GM12891 (cell line): ENCODE measurements at places on chromosomes 13 and 19.

DNA sequence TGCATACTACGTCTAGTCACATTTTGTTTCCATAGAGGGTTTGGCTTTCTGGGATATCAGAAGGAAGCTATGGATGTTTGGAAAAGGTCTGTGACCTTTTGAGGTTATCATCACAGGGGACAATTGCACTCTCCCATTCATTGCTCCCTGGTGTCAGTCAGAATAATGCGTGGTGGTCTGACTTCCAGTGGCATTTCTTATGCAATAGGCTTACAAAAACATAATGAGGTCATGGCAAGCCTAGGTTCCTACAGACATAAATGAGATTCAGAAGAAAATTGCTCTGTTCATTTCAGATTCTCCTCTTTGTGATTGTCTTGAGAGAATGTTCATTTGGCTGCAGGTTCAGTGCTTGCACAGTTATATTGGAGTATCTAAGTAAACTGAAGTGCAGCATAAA, 54.6 kb downstream of the ARHGAP35 start:
- no peak for DNase-seq

DNA sequence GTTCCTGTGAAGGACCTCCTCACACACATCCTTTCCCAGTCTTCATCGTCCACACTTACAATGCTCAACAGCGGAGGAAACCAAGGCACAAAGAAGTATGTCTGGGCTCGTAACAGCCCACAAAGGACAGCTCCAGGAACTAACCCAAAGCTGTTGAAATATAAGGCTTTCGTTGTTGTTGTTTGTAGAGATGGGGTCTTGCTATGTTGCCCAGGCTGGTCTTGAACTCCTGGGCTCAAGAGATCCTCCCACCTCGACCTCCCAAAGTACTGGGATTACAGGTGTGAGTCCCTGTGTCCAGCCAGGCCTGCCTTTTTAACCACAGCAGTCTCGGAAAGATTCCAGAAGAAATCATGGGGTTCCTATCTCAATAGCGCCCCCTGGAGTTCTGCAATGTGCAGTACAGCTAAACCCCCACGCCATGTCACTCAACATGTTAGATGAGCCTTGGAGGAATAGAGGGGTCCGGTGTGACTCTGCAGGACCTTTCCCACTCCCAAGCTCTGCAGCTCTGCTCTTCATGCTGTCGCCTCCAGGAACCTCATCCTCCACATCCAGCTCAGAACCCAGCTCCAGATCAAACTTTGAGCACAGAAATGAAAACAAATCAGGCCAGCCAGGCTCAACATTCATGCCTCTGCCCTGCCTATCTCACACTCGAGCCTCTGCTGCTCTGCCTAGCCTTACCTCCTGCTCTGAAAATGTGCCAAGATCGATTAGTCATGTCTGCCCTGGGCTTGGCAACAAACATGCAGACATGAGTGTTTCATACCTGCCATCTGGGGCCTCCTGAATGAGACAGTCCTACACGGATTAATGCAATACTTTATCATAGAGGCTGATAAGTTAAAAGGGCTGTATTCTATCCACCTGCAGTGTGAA, 7.5 kb downstream of the PLA2G4C start:
- DNase-seq: no peak

DNA sequence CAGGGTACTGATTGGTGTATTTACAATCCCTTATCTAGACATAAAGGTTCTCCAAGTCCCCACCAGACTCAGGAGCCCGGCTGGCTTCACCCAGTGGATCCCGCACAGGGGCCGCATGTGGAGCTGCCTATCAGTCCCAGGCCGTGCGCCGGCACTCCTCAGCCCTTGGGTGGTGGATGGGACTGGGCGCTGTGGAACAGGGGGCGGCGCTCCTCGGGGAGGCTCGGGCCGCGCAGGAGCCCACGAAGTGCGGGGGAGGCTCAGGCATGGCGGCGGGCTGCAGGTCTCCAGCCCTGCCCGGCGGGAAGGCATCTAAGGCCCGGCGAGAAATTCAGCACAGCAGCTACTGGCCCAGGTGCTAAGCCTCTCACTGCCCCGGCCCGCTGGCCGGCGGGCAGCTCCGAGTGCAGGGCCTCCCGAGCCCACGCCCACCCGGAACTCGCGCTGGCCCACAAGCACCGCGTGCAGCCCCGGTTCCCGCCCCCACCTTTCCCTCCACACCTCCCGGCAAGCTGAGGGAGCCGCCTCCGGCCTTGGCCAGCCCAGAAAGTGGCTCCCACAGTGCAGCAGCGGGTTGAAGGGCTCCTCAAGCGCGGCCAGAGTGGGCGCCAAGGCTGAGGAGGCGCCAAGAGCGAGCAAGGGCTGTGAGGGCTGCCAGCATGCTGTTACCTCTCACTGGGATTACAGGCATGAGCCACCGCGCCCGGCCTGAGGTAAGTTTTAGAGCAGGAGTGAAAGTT, 60.0 kb upstream of the SCEL start:
- no peak for DNase-seq

- DNase-seq: no peak
These were observed 1.2 kb upstream of the FAM83E start for GRCh38 chr19:48616041-48616436.

DNA sequence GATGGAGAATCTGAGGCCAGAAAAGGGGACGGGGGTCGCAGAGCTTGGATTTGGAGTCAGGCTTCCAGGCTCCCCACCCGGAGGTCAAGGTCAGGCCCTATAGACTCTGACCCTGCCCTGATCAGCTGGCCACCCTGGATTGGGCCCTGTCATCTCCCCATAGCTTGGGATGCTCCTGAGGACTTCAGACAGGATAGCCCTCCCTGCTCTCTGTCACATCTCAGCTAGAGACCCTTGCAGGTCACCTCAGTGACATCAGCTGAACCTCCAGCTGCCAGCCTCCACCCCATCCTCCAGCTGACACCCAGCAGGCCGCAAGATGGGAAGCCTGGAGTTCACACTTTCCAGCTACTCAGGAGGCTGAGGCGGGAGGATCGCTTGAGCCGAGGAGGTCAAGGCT, 2.8 kb upstream of the TPM4 start:
- DNase-seq: no peak

DNA sequence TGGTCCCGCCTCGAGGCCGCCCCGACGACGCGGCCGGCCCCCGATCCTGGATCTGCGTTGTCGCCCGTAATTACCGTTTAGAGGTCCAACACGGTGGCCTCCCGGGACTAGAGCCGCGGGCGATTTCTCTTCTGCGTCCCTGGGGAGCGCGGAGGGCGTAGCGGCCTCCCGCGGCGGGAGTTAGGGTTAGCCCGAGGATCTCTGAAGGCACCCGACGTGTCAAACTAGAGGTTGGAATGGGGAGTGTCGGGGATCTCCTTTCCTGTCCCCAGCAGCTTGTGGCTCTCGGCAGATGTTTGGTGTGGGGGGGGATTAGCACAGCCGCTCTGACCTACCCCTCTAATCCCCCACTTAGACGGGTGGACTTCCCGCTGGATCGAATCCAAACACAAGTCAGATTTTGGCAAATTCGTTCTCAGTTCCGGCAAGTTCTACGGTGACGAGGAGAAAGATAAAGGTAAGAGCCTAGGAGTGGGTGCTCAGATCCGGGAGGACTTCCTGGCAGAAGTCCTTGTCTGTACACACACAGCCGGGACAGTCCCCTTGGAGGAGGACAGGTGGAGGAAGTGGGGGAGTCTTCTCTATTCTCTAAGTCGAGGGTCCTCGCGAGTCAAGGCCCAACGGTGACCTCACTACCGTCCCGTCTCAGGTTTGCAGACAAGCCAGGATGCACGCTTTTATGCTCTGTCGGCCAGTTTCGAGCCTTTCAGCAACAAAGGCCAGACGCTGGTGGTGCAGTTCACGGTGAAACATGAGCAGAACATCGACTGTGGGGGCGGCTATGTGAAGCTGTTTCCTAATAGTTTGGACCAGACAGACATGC, 581 bp downstream of the CALR start:
- no peak for DNase-seq

DNA sequence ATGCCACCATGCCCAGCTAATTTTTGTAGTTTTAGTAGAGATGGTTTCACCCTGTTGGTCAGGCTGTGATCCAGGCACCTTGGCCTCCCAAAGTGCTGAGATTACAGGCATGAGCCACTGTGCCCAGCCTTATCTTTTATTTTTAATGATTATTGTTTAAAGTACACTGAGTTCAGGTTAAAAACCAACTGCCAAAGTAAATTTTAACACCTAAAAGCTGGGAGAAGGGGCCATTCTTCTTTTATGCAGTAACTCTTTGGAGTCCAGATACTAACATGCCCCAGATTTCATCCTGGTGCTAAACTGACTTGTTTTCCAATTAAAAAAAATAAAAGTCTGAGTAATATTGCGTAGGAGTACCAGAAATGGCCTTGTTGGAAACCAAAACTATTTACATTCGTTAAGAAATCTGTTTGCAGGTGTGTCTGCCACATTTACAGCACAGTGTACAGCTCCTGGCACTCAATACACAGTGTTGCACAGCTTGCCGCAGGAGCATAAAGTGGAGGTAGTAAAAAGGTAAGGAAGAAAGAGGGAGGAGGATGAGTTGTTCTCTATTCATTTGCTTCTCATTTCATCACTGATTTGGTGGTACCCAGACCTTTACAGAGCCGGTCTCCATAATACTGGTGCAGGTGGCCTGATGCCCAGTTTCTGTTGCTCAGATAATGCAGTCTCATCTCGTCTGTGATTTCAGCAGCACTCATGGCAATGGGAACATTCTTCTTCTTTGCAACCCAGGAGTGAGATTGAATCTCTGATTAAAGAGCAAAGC, 108.9 kb downstream of the PCCA start:
- DNase-seq: no peak

GRCh38 chr19:51282335-51282734, 29.1 kb upstream of the IGLON5 start:
- no peak for DNase-seq

DNA sequence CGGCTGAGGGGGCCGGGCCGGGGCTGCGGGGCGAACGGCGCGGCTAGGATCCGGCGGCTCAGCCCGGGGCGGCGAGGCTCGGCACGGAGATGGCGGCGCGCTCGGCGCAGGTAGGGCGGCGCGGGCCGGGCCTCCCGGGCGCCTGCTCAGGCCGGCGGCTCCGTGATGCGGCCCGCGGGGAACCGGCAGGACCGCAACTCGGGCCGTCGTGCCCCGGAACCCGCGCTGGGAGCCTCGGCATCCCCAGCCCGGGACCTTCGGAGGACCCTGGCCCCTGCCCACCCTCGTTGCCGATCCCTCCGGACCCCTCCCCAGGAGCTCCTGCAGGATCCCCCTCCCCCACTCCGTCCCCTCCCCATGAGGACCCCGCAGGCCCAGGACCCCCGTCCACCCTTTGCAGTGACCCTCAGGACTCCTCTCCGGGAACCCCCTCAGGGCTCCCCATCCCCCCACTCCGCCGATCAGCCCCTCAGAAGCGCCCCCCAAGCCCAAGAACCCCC, 304 bp downstream of the EVI5L start:
- no peak for DNase-seq

- DNase-seq: peak; percentile 93
These were observed 3.5 kb downstream of the RASA3 start for GRCh38 chr13:114128624-114129522.

- no peak for DNase-seq
These were observed 802 bp upstream of the FREM2 start for GRCh38 chr13:38685974-38686576.

DNA sequence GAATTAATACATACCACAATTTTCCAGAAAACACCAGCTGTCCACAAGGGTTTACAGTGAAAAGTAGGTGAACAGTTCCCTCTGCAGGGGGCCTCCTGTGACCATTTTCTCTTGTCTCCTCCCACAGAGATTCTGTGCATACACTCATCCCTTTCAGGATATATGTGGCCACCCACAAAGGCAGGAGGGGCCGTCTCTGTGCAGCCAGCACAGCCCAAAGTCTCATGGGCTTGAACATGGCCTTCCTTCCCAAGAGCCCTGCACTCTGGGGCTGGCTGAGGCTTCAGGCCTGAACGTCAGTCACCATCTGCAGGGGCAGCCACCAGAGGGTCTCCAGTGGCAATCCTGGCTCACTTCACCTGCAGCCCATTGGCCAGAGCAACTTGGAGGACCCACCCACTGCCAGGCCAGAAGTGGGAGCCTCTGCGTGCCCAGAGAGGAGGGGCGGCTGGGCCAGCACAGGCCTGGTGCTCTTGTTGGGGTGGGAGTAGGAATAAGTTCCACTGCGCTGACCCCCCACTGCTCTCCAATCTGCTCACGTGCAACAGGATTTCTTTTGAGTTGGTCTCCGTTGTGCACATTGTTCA, 25.1 kb downstream of the TMEM161A start:
- DNase-seq: no peak

- no peak for DNase-seq
These were observed 64.7 kb downstream of the MBD3L2B start for GRCh38 chr19:6956573-6956972.

DNA sequence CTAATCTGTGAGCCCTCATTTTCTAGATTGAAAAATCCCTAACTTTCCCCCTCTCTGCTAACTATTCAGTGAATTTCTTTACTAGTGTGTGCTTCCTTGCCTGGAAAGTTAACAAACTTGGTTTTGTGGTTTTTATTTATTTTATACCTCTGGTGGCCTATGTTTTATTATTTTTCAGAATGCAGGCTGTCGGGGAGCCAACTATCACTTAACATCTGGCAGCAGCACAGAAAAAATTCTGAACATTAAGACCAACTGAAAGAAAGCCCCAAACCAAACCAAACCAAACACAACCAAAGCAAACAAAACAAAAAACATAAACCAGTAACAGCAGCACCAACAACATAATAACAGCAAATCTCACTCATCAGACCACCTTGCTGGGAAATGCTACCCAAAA, 109.0 kb upstream of the KL start:
- DNase-seq: no peak

- DNase-seq: no peak
These were observed 273.8 kb downstream of the LIG4 start for GRCh38 chr13:107941345-107942029.

- no peak for DNase-seq
These were observed 81.9 kb downstream of the ZNF726 start for GRCh38 chr19:23996549-23996948.

GRCh38 chr13:90135558-90135957, 1211.9 kb upstream of the MIR17HG start:
- DNase-seq: no peak

- no peak for DNase-seq
These were observed 28.9 kb downstream of the PPP1R37 start for GRCh38 chr19:45121827-45122345.

DNA sequence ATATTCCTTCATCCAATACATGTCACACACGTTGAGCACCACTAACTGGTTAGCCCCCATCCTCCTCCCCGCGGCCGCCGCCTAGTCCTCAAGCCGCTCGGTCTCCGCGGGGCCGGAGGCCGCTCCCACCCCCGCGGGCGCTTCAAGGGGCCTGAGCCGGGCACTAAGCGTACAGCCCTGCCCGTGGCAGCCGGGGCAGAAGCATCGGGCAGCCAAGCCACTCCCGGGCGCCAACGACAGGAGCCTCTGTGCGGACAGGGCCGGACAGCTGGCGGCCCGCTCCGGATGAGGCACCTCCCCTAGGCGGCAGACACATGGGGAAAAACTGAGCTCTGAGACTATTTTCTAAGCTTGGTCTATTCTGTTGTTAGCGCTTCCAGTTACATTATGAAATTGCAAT, 2.8 kb upstream of the ZNF543 start:
- no peak for DNase-seq

GRCh38 chr13:94309997-94310855, 169.3 kb downstream of the DCT start:
- DNase-seq: no peak

GRCh38 chr13:76738616-76739015, 147.6 kb downstream of the KCTD12 start:
- DNase-seq: no peak
